Activated CD8-positive, alpha-beta memory T cell treated with anti-CD3 and anti-CD28 coated beads, Interleukin-2, amount 10 ng/mL, durations not matched to agents 7 days and 5 days (primary cell): ENCODE measurements at places on chromosomes 5 and 9. TPM values are rescaled to one million over a fixed set of nuclear protein-coding genes. Genes with fewer than 3 reads are reported as not detected.

PLPPR1 gene
- total RNA-seq = not detected

DMRT2 gene
- not detected for total RNA-seq

- no peak for DNase-seq
Measured at GRCh38 chr9:121709798-121710197, 58.4 kb downstream of the DAB2IP start.

DNA sequence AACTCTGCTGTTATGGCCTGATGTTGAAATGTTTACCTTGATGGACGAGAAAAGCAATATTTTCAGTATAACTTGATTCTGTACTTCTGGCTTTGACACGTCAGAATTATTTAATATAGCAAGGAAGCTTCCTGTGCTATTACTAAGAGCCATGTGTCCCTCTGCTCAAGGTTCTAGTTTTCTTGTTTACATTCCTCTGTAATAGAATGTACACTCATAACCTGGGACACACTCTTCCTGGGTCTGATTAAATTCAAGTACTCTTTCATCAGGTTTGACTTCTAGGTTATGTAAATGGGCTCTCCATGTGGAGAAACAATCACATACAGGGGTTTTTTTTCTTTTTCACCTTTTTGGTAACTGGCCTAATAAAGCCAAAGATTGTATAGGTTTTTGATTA lies 33.1 kb downstream of the GTF3C4 start:
- no peak for DNase-seq

DNA sequence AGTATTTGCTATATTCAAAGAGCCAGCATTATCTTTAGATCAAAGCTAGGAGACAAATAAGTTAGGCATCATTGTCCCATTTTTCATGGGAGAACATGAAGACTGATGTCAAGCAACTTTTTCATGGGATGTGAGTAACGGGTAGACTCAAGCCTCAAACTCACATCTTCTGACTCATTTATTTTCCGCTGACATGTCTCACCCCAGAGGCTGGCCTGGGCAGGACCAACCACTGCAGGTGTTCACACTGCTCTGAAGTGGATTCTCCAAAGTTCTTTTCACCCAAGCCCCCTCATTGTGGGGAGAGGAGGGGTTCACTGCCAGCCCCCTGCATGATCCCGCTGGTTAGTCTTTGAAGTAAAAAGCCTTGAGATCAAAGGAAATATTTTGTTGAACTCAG lies 34.9 kb upstream of the BASP1 start:
- no peak for DNase-seq

GRCh38 chr5:1917830-1918487 lies 35.2 kb upstream of the IRX4 start:
- no peak for DNase-seq

IGFBPL1 gene
- not detected for total RNA-seq

GRM6 gene
- total RNA-seq = not detected

CDH9 gene
- total RNA-seq = not detected

DNA sequence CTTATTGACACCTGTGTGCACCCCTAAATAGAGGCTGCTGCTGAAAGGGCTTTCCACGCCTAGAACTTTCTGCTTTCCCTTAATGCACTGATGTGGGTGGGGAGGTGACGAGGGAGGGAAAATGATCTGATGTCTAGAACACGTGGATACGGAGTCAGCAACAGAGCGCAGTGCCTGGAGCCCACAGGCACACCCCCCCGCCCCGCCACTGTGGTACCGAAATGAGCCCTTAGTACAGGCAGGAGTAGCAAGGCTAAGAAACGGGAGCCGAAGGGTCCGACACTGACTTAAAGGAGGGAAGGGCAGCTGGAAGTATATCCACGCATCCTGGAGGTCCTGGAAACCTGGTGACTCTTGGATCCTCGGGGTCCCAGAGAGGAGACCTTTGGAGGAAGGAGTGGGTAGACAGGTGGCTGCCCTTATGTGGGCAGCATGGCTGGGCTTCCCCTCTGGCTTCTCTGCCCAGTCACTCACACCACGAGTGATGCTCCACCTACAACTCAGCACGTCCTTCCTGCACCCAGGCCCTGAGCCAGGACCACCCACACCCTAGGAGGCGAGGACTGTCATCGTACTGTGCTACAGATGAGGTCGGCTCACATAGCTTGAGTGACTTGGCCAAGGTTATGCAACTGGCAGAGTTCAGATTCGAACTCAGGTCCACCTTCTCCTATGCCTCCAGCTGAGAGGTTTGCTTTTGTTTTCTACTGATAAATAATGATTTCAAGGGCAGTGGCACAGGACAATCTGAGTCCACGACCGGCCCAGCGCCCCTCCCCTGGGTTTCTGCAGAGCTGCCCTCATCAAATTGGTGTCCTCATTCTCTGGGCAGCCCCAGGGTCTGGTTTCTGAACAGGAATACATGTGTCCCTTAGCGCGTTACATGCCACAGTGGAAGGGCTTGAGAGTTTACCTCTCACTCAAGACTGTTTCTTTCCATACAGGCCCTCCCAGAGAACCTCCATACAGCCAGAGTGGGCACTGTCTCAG lies 4.7 kb upstream of the VAV2 start:
- no peak for DNase-seq

- DNase-seq = peak; percentile 16
Measured at GRCh38 chr9:93261281-93261680, 77.3 kb downstream of the WNK2 start.

- DNase-seq = no peak
Measured at GRCh38 chr9:130304116-130304515, 38.6 kb downstream of the HMCN2 start.

DNA sequence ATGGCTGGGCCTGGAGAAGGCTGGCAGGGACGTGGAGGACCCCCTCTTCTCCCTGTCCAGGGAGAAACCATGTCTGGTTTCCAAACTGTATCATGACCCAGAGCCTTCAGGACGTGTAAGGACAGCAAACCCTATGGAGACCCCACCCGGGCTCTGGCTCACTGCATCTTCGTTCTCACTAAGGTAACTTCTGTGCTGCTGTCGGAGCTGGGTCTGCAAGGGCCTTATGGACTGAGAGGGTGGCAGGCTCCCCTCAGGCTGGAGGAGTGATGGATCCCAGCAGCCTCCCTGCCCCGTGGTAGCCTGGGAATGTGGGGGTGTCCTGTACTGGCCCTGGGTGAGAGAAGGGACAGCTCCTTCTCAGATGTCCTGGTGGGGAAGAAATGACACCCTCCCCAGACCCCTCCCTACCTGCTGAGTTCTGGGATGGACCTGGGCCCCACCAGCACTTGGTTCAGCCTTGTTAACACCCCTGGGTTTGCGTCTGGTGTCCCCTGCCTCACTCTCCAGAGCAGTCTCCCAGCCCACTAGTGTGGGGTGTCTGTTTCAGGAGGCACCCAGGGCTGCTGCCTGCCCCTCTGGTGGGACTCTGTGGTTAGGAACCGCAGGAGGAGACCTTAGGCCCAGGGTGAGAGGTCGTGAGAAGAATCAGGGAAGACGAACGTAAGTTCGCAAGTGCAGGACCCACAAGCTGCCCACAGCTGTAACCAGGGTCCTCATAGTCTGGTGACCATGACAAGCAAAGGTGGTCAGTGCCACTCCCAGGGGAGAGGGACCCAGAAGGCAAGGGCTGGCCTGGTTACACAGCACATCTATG lies 6.6 kb downstream of the SPATA31E1 start:
- no peak for DNase-seq

C1QTNF2 gene
- total RNA-seq = not detected

- peak; percentile 77 for DNase-seq
Measured at GRCh38 chr5:135565725-135566421, 12.9 kb downstream of the CXCL14 start.

DNA sequence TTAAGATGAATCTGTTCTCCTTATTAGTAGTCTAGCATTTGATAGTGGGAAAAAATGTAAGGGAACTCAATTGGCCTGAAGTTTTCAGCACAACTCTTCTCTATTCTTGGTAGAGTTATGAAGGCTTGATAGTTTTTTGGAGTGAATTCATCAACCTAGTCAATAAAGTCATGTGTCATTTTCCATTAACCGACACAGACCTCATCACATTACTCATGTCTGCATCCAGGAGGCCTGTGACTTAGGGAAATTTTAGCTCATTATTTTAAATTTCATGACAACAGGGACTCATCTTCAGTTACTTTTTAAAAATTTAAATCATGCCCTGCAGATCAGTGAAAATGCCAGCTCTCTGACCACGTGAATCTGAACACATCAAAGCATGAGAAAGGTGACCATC lies 63.3 kb downstream of the ADAMTS16 start:
- DNase-seq = no peak

NACC2 gene
- total RNA-seq = 6.3 TPM

- no peak for DNase-seq
Measured at GRCh38 chr5:23316060-23316591, 191.3 kb upstream of the PRDM9 start.

ASTN2 gene
- total RNA-seq = 4.0 TPM

GRCh38 chr5:24904981-24905517 lies 260.3 kb upstream of the CDH10 start:
- no peak for DNase-seq

GRCh38 chr5:120539471-120539870 lies 75.4 kb downstream of the PRR16 start:
- DNase-seq = no peak

DNA sequence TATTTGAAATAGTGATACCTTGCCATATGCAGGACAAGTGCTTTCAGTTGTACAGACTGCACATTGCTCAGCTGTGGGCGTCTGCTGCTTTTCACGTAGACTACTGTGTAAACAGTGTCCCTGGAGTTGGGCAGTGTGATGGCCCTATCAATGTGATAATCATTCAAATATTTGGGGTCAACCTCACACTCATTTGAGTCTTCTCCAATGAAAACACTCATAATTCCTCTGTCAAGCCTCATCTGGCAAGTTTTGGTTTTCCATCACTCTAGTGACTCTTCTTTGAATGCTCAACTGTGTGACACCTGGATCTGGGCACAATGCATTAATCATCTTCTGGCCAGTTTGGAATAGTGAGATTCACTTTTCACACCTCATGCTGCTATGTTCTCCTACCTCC lies 64.4 kb downstream of the UGCG start:
- DNase-seq = no peak

DNA sequence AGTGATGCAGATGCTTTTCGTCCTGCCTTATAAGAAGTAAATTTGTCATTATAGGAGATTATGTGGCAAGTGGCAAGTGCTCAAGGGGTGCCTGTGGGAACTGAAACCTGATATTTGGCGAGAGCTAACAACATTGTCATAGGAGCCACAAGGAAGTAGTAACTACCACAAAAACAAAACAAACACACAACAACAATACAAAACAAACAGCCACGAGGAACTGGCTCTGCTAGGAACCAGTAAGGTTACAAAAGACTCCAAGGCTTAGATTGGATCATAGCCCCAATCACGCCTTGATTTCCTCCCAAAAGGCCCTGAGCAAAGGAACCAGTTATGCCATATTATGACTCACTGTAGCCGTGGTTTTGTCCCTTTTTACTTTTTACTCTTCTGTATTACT lies 1045.2 kb downstream of the CDH12 start:
- DNase-seq = no peak
